Bronchus fibroblast of lung (primary cell): ENCODE measurements at places on chromosomes 11 and 22. TPM values are rescaled to one million over a fixed set of nuclear protein-coding genes. Genes with fewer than 3 reads are reported as not detected.

The FREY1 gene
- total RNA-seq: 0.34 TPM in 1 of 2 replicates, not detected in the other

The TNNI2 gene
- not detected in 2 replicates for total RNA-seq

The OR8G5 gene
- not detected in 2 replicates for total RNA-seq

The RAB38 gene
- total RNA-seq: 6.2 and 7.0 TPM in 2 replicates

The CDC45 gene
- total RNA-seq: 45.9 and 47.9 TPM in 2 replicates

The KCNQ1OT1 gene
- total RNA-seq: 0.30 and 0.50 TPM in 2 replicates

The GRIA4 gene
- 0.34 and 0.74 TPM in 2 replicates for total RNA-seq

The CD3G gene
- not detected in 2 replicates for total RNA-seq

The C11orf98 gene
- 128 and 158 TPM in 2 replicates for total RNA-seq

The SCN3B gene
- not detected in 2 replicates for total RNA-seq

The MAP6 gene
- total RNA-seq: 0.34 and 0.59 TPM in 2 replicates

The CCDC116 gene
- total RNA-seq: not detected in 2 replicates

The CENPM gene
- 42.2 and 49.5 TPM in 2 replicates for total RNA-seq

The KCNJ1 gene
- not detected in 2 replicates for total RNA-seq

The PVALB gene
- not detected in 2 replicates for total RNA-seq

The APOBEC3B gene
- 23.4 and 31.2 TPM in 2 replicates for total RNA-seq

The KBTBD4 gene
- 21.4 and 21.5 TPM in 2 replicates for total RNA-seq

The HTR3A gene
- not detected in 2 replicates for total RNA-seq

The SLC22A12 gene
- total RNA-seq: not detected in 2 replicates

The DSCAML1 gene
- not detected in 2 replicates for total RNA-seq

The NUP160 gene
- 12.0 and 12.4 TPM in 2 replicates for total RNA-seq

The SLC29A2 gene
- total RNA-seq: 3.7 and 4.9 TPM in 2 replicates

The BCO2 gene
- under 0.01 TPM in 2 replicates for total RNA-seq

The LAYN gene
- total RNA-seq: 46.4 and 52.0 TPM in 2 replicates

The IGLL1 gene
- not detected in 2 replicates for total RNA-seq

The C11orf86 gene
- total RNA-seq: 0.34 TPM in 1 of 2 replicates, not detected in the other

The RHOD gene
- total RNA-seq: 12.4 and 17.1 TPM in 2 replicates

The OR52I1 gene
- not detected in 2 replicates for total RNA-seq

The CDC42EP1 gene
- total RNA-seq: 70.0 and 73.6 TPM in 2 replicates

The GDPD4 gene
- not detected in 2 replicates for total RNA-seq

The CRYBA4 gene
- not detected in 2 replicates for total RNA-seq

The GAS2 gene
- 1.5 and 2.2 TPM in 2 replicates for total RNA-seq

The TBX1 gene
- total RNA-seq: under 0.01 TPM in 1 of 2 replicates, not detected in the other

The TSSK2 gene
- not detected in 2 replicates for total RNA-seq

The ZNF214 gene
- total RNA-seq: 0.89 and 1.8 TPM in 2 replicates

The ESAM gene
- under 0.01 and 0.17 TPM in 2 replicates for total RNA-seq

The GSTT2B gene
- total RNA-seq: 28.9 and 31.1 TPM in 2 replicates

The KIRREL3 gene
- total RNA-seq: 0.15 and 0.50 TPM in 2 replicates

The PKNOX2 gene
- total RNA-seq: 0.84 and 1.2 TPM in 2 replicates

The DYNC2H1 gene
- total RNA-seq: 8.1 and 11.1 TPM in 2 replicates

The NEFH gene
- 2.1 and 2.5 TPM in 2 replicates for total RNA-seq

The SEC14L6 gene
- under 0.01 and 0.50 TPM in 2 replicates for total RNA-seq

The SAA1 gene
- 0.74 TPM in 1 of 2 replicates, not detected in the other for total RNA-seq

The FAT3 gene
- 0.59 and 0.84 TPM in 2 replicates for total RNA-seq

The GTSE1 gene
- total RNA-seq: 20.2 and 23.5 TPM in 2 replicates

The OLFML1 gene
- 2.5 and 3.2 TPM in 2 replicates for total RNA-seq

The OR2AG2 gene
- total RNA-seq: under 0.01 and 0.15 TPM in 2 replicates

The CRYBB3 gene
- total RNA-seq: not detected in 2 replicates

The PATE2 gene
- total RNA-seq: not detected in 2 replicates

The TSPAN32 gene
- total RNA-seq: 0.45 and 0.50 TPM in 2 replicates

The CATSPER1 gene
- 0.30 TPM in 1 of 2 replicates, not detected in the other for total RNA-seq

The BLID gene
- total RNA-seq: 0.15 and 1.5 TPM in 2 replicates

The GALNT18 gene
- total RNA-seq: 1.5 and 1.8 TPM in 2 replicates

The RNF141 gene
- total RNA-seq: 11.7 and 15.6 TPM in 2 replicates

The THY1 gene
- total RNA-seq: 64.8 and 72.6 TPM in 2 replicates

The USP2 gene
- total RNA-seq: 0.15 and 0.84 TPM in 2 replicates

The RAG2 gene
- total RNA-seq: not detected in 2 replicates

The ACTN3 gene
- total RNA-seq: not detected in 2 replicates
